NCI-H446 treated with DMSO at 0.1 percent for 48 hours (cell line): ENCODE measurements at places on chromosomes 11 and 22.

GRCh38 chr22:23059284-23059948 is 10.9 kb upstream of the GNAZ start:
- no peak for DNase-seq

GRCh38 chr11:69896250-69896649 is 77.0 kb upstream of the FGF3 start:
- no peak for DNase-seq

DNA sequence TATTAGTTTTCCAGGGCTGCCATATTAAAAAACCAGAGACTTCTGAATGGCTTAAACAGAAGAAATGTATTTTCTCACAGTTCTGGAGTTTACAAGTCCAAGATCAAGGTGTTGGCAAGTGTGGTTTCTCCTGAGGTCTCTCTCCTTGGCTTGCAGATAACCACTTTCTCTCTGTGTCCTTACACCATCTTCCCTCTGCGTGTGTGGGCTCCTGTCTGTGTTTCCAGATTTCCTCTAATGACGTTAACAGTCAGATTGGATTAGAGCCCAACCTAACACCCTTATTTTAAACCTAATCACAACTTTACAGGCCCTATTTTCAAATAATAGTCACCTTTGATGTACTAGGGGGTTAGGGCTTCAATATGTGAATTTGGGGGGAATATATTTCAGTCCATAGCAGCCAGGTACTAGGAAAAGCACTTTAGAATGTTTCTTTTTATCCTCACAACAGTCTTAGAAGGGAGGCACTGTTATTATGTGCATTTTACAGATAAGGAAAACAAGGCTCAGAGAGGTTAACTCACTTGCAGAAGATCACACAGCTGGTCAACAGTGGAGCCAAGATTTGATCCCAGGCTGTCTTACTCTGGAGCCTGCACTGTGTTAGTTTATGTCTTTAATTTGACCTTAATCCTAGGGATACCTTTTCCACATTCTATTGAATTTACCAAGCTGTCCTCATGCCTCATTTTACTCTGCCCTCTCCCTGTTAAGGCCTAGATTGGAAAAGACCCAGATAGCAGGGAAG is 116.4 kb upstream of the CRYBB3 start:
- DNase-seq: no peak

GRCh38 chr11:112759418-112759817 is 201.8 kb upstream of the NCAM1 start:
- DNase-seq: no peak

DNA sequence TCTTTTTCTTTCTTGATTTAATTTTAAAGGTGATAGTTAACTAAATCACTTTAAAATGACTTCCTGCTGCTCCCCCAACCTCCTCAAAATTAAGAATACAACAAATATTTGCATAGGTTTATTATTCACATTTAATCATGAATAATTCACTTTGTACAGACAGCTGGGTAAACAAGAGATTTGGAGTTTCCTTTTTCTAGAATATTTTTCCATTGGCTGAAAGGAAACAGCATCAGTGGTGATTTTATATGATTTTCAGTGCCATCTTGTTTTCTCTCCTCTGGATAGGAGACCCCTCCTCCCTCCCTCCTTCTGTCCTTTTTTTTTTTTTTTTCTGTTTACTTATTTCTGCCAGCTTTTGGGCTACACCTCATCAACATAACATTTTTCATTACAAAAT is 60.5 kb downstream of the LIF start:
- no peak for DNase-seq

DNA sequence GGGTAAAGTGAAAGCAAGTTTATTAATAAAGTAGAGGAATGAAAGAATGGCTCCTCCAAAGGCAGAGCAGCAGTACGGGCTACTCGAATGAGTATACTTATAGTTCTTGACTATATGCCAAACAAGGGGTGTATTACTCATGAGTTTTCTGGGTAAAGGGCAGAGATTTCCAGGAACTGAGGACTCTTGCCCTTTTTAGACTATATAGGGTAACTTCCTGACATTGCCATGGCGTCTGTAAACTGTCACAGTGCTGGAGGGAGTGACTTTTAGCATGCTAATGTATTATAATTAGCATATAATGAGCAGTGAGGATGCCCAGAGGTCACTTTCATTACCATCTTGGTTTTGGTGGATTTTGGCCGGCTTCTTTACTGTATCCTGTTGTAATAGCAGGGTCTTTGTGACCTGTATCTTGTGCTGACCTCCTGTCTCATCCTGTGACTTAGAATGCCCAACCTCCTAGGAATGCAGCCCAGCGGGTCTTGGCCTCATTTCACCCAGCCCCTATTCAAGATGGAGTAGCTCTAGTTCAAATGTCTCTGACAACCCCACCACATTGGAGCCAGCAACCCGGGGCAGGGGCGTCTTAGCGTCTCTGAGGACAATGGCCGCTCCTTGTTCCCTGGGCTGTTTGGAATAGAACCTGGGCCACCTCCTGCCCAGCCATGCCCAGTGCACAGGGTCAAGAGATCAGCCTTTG is 34.9 kb upstream of the CD82 start:
- DNase-seq: no peak

- no peak for DNase-seq
Observed at GRCh38 chr22:33605666-33606065, 314.6 kb downstream of the LARGE1 start.

DNA sequence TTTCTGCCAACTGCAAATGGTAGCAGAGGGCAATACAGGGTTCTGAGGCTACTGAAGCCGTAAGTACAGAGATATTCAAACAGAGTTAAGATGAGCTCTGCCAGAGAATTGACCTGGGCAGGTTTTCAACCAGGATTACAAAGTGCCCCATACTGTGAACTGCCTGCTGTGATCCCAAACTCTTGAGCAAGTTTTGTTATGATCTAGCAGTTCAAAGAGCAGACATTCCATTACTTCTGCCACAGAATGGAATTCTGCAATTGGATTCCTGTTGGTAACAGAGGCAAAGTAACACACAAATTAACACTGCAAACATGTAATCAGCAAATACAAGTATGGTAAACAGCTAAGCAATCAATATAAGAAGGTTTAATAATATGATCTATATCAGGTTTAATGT is 31.2 kb downstream of the ALG9 start:
- DNase-seq: no peak

DNA sequence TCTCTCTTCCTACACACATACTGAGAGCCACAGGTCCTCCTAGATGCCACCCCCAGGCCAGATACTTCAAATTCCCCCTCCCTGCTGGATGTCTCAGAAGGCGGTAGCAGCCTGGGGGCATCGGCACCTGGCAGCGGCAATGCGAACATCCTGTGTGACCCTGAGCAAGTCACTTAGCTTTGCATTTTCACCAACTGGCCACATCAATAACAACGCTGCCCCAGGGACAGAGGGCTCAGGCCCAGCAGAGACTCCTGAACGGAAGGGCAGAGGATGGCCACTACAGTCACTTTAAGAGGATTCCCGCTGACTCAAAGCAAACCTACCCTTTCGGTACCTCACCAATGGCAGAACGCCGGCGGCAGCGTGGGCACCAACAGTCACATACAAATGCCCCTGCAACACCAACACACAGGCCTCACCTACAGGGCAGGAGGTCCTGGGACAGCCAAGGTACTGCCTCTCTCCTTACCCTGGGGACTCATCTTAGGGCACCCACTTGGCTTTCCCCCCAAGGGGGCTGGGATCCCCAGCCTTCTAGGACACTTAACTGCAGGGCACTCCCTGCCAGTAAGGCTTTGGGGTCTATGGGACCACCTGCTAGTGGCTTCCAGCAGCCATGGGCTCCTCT is 1.6 kb downstream of the LMO1 start:
- no peak for DNase-seq

- no peak for DNase-seq
Observed at GRCh38 chr11:82384308-82384707, 349.4 kb downstream of the FAM181B start.

DNA sequence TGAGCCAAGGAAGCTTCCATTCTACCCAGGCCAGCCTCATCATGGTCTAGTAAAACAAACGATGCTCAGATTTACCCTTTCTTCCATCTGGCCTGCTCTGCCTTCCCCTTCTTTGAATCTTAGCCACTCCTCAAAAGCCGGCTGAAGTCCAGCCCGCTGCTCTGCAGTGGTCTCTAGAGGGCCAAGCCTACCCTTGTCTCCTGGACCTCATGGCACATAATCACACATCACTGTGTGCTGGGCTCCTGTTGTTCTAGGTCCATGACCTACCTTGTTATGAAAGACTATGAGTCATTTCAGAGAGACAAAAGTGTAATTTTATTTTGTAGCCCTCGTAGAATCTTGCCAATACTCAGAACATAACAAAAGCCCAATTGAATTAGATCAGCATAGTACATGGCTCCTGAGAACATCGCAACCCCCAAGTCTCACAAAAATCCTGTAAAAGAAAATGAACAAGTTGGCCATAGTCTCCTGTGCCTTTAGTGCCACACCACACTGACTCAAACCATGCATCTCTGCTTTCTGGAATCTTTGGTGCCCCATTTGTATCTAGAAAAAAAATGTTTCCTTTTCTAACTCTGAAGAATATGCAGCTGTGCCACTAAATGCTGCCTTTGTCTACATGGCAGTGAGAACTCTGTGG is 192.7 kb downstream of the OPCML start:
- no peak for DNase-seq

- no peak for DNase-seq
Observed at GRCh38 chr11:27055065-27055682, 14.6 kb downstream of the BBOX1 start.

DNA sequence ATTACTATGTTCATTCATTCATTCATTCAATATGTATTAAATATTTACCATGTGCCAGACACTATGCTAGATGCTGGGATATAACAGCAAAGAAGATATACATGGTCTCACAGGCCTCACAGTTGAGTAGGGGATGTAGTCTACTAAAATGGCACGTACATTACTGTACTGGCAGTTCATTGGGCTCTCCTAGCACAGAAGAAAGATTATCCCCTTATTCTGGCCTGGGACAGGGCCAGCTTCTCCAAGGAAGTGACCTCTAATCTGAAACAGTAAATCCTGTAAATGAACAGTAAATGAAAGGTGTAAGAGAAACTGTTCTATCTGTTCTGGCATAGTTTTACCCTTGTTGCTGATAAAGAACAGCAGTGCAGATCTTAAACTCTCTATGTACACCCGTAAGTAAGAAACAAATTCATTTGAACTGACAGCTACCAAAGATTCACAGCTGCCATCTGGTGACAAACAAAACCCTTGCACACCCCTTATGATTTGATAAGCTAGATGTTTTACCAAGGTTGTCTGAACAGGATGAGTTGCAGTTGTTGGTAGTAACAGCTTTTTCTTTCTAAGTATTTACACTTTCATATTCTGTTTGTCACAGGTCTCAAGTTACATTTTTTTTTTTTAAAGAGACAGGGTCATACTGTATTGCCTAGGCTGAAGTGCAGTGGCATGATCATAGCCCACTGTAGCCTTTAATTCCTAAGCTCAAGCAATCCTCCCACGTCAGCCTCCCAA is 263.1 kb downstream of the TMEM135 start:
- no peak for DNase-seq

- DNase-seq: no peak
Observed at GRCh38 chr11:63907808-63908530, 9.0 kb downstream of the RCOR2 start.

DNA sequence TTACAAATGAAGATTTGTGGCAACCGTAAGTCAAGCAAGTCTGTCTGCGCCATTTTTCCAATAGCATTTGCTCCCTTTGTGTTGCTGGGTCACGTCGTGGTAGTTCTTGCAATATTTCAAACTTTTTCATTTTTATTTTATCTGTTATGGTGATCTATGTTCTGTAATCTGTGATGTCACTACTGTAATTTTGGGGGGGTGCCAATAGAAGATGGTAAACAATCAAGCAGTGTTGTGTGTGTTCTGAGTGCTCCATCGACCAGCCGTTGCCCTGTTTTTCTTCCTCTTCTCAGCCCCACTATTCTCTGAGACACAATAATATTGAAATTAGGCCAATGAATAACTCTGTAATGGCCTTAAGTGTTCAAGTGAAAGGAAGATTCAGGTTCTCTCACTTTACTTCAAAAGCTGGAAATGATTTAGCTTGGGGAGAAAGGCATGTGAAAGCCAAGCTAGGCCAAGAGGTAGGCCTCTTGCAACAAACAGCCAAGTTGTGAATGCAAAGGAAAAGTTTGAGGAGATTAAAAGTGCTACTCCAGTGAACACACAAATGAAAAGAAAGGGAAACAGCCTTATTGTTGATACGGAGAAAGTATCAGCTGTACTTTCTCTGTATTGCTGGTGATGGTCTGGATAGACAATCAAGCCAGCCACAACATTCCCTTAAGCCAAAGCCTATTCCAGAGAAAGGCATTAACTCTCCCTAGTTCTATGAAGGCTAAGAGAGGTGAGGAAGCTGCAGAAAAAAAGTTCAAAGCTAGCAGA is 7.5 kb downstream of the ZC3H12C start:
- no peak for DNase-seq

- DNase-seq: no peak
Observed at GRCh38 chr11:32658639-32659406, 75.2 kb downstream of the EIF3M start.

DNA sequence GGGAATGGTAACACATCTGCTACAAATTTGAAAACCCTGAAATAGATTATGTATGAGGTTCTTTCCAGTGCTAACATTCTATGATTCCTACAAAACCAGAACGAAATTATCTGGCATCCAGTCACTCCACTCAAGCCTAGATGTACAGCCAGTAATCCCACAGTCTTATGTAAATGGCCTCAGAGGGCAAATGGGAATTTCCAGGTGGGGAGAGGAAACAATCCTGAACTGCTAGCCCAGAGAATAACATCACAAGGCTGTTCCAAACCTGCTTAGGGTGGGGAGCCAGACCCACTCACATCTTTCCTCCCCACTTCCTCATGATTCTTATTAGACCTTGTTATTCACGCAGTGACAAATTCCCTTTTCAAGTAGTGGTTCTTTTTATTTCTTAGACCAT is 3.5 kb downstream of the FIBIN start:
- DNase-seq: no peak

DNA sequence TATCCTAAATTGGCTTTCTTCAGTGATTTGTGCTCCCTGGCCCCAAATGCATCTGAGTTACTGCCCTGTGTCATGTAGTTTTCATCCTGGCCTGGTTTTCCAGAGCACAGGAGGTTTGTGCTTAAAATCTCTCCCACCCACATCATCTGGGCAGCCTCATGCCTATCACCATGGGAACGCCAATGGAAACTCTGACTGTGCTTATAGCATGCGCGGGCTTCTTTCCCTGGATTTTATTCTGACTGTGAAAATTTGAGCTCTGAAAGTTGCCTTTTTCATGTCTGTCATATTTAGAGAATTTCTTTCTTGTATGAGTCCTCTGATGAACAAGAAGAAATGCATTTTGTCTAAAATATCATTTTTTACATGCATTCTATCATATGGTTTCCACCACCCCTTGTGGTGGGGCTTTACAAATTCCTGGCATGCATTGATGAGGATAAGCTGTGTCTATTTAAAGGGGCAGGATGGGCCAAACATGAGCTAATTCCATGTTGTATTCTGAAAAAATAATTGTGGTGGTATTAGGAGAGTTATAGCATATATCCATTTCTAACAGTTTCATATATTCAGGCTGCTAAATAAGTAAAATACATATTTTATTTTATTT is 55.1 kb downstream of the IRAG1 start:
- no peak for DNase-seq

DNA sequence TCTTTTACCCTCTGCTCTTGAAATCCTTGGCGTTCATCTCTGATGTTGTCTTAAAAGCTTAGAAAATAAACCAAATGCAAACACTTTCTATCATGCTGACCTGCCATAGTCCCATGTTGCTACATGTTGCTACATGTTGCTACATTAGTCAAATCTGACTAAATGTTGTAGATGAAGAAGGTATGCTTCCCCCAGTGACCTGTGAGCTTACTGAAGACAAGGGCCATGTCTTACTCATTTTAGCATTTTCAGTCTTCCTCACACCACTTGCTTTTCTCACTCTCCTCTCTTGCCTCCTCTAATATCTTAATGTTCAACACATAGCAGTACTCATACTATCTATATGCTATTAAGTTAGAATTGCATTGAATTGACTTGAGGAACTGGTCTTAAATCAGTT is 346.4 kb upstream of the MTNR1B start:
- no peak for DNase-seq
